ENCODE measurements at places on chromosomes 12 and 14.

- DNase-seq: no peak
Measured at GRCh38 chr12:91608542-91608941, 425.9 kb upstream of the DCN start.

DNA sequence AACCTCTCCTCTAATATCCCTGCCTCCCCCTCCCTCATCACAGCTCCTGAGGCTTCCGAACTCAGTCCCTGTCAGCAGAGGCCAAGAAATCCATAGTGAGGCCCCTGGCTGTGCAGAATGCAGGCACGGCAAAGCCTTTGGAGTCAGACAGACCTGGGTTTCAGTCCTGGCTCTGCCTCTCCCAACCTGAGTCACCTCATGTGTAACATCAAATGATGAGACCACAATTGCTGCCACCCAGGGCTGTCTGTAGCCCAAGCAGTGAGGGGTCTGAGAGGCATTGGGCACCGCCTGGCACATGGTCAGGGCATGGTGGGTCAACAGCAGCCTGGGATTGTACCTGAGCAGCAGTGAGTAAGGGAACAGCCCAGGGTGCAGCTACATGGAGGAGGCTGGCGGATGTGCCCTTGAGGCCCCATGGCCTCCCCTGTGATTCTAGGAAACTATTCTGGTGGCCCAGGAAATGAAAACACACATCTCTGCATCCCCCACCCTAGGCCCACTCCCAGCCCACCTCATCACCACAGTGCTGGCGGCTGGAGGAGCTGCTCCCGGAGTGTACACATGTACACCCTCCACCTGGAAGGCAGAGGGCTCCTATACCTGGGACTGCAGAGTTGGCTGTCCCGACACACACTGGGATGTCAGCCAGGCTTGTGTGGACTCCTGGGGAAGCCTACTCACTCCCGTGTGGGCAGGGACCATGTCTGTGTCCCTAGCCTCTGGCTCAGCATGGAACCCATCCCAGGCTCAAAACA, 7.7 kb downstream of the ANKRD33 start:
- DNase-seq: no peak

GRCh38 chr12:23684121-23684520, 265.3 kb downstream of the SOX5 start:
- no peak for DNase-seq

- no peak for DNase-seq
Measured at GRCh38 chr12:13790317-13790716, 191.1 kb downstream of the GRIN2B start.

DNA sequence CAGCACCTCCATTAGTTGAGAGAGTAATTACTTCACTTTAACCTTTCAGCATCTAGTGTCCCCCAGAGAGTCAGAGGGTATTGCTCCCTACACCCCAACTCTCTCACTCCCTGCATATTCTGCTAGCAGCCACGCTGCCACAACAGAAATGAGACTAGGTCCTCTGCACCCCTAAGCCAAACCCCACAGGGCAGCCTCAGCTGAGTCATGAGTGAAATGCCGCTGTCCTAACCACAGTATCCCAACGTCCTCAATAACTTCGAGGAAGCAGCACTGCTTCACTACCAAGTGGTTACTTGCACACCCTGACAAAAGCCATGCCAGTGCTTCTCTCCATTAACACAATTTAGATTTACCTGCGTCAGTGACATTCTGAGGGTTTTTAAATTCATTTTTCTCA, 6.9 kb upstream of the LYZ start:
- no peak for DNase-seq

DNA sequence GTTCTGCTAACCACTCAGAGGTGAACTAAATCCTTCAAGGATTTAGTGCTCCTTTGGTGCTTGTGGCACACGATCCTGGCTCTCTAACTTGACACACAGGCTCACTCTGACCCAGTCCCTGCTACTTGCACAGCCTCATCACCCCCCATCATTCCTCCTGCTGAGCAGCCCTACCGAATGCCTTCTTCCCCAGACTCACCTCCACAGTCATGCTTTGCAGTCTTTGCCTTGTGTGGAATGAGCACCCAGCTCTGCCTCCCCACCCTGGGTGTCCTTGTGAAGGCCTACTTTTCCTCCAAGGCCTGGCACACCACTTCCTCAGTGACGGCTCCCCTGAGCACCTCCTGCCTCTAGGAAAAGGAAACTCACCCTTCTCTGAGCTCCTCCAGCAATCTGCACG, 7.9 kb upstream of the TINF2 start:
- DNase-seq: no peak

DNA sequence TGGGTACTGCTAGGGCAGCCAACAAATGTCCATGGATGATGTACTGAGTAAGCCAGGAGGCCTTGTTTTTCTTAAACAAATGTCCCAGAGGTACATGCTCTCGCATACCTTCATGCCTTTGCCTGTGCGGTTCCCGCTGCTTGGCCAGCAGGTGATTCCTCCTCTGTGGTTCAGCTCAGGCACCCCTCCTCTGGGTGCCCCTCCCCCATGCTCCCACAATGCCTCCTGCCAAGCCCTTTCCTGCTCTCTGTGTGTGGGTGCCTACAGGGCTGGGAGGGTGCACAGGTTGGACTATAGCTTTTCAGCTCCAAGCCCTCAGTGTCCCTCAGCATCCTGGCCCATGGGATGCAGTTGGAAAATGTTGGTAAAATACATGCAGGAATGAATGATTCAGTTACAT, 23.5 kb downstream of the ASB2 start:
- DNase-seq: no peak

DNA sequence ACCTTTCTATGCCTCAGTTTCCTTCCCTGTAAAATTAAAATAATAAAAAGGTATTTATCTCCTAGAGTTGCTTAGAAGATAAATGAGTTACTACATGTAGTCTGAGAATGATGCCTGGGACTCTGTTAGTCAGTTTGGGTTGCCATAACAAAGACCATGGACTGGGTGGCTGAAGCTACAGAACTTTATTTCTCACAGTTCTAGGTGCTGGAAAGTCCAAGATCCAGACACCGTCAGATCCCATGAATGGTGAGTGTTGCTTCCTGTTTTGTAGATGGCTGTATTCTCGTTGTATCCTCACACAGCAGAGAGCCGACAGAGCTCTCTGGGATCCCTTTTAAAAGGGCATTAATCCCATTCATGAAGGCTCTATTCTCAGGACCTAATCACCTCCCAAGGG, 64.0 kb upstream of the LTA4H start:
- DNase-seq: no peak

GRCh38 chr12:22797701-22798100, 172.7 kb downstream of the ETNK1 start:
- DNase-seq: no peak

GRCh38 chr14:68819260-68819691, 26.4 kb upstream of the ZFP36L1 start:
- no peak for DNase-seq

- DNase-seq: no peak
Measured at GRCh38 chr14:96824283-96824682, 27.1 kb downstream of the VRK1 start.

DNA sequence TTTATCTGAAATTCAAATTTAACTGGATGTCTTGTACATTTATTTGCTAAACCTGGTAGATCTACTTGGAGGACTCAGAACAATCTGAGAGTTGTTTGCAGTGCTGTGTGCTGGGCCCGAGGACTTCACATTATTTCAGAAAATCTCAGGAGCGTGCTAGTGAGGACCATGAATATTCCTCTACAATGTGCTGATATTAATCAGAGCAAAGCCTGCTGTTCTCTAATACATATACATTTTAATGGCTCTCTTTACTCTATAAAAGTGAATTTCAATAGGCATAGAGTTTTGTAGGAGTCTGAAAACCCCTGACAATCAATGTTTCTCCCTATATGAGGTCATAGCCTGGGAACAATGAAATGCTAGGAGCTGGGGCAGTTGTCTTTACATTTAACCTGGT, 144.3 kb downstream of the NEDD1 start:
- no peak for DNase-seq

- no peak for DNase-seq
Measured at GRCh38 chr12:38555620-38556591, 239.3 kb downstream of the ALG10B start.

DNA sequence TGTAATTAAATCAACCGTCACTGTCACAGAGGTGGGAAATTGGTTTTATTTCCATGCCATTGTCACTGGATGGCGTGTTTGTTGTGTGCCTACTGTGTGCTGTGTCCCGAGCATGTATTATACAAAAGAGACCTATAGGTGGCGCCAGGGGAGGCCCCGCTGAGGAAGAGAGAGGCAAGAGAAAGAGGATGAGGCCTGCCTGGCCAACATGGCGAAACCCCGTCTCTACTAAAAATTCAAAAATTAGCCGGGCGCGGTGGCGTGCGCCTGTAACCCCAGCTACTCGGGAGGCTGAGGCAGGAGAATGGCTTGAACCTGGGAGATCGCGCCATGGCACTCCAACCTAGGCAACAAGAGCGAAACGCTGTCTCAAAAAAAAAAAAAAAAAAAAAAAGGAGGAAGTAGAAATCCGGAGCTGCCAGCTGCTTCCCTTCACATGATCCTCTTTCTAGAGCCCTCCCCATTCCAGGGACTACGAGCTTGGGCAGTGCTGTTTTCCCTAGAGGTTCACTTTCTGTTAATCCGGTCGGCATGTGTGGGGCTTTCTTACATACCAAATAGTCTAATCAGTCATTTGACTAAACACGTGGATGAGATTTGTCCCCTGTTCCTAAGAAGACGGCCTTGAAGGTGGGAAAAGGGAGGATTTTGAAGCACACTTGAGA, 6.4 kb upstream of the CCDC175 start:
- DNase-seq: no peak

GRCh38 chr12:104055686-104056388, 5.8 kb upstream of the GLT8D2 start:
- DNase-seq: peak; percentile 99

- DNase-seq: no peak
Measured at GRCh38 chr14:35215110-35215813, 76.9 kb upstream of the PSMA6 start.

GRCh38 chr12:67980391-67980790, 8.9 kb upstream of the IFNG-AS1 start:
- no peak for DNase-seq
